Peyer's patch (tissue), 4 donors: ENCODE measurements at places on chromosomes 4 and X.
A peak's percentile ranks its signal among the peaks of the same experiment; 100 is the strongest.

GRCh38 chr4:723751-724530, 18.3 kb downstream of the PCGF3 start:
- DNase-seq: no peak

- DNase-seq: no peak
These were observed 59.4 kb upstream of the FBXW7 start for GRCh38 chr4:152594978-152595925.

GRCh38 chr4:133921280-133922195, 280.1 kb downstream of the PABPC4L start:
- no peak for DNase-seq

DNA sequence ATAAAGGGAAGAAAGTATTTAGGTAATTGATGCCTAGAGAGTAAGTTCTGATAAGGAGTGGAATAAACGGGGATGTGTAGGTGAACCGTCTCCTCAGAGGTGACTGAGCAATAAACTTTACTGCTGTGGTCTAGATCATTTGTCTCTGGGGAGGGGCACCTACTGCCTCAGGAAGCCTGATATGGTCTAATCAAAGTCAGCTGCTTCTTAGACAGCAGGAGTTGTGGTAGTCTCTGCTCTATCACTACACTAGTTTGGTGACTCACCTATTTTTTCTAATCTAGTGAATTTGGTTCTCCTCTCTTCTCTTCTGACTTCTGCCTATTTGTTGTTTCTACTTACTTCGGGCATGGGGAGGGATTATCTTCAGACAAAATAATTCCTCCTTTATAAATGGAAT, 95.1 kb upstream of the STIM2 start:
- no peak for DNase-seq

GRCh38 chr4:8861576-8862295, 9.9 kb downstream of the HMX1 start:
- DNase-seq: no peak

GRCh38 chr4:129218360-129218759, 122.4 kb downstream of the C4orf33 start:
- peak; percentile 48 for DNase-seq

GRCh38 chrX:139304471-139304870, 226.1 kb upstream of the F9 start:
- no peak for DNase-seq

GRCh38 chr4:87032884-87033533, 98.2 kb downstream of the AFF1 start:
- no peak for DNase-seq

DNA sequence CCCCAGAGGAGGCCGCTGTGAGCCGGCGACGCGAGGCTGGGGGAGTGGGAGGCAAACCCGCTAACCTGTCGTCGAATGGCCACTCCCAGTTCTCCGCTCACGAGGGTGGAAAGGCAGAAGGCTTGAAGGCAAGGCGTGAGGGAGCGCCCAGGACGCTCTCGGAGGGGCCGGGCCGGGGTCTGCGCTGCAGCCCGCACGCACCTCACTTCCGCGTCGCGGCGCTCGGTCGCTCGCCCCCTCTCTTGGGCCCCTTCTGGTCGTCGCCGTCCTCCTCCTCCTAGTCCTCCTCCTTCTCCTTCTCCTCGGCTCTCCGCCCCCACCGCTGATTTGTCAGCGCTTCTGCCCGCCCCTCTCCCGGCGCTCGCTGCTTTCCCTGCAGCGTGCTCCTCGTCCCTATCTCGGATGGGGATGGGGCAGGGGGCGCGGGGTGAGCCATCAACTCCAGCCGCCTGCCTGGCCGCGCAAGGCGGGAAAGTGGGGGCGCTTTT, at the start of gene SNCA:
TSS of gene SNCA (minus strand) at position 265 of the 488 bp plus-strand sequence. CDS start 1,494 bp downstream, outside the sequence.
- no peak for DNase-seq

DNA sequence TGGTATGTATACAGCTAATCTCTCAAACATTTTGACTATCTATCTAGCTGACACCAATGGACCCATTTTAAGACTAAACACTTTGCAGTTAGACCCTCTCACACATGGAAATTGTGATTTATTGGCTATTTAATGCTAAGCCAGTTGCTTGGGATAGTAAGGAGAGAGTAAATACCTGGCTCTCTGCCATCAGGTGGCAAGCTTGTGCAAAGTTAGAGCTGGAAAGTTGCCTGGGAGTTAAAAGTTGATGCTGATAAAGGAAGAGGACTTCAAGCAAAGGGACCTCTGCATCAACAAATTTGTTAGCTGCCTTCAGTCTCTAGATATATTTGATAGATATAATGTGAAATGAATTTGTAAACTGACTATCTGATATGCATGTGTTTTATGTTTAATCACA, 61.1 kb downstream of the PACRGL start:
- DNase-seq: no peak

DNA sequence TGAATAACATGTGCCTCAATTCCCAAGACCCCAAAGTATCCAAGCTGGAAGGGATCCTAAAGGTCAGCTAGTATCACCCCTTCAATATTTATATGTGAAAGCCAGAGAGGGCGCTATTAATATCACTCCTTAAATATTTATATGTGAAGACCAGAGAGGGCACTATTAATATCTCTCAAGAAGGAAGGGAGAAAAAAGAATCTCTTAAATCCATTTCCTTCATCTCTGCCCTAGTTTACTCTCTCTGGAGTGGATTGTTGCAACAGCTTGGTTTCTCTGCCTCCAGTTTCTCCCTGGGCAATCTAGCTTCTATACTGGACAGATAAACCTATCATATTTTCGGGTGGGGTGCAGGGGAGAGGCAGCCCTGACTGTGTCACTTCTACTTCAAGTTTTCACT, 31.6 kb upstream of the MSN start:
- no peak for DNase-seq

- no peak for DNase-seq
These were observed 192.8 kb upstream of the LNX1 start for GRCh38 chr4:53784112-53784511.

GRCh38 chrX:148574237-148574973, 74.0 kb downstream of the AFF2 start:
- DNase-seq: no peak

- no peak for DNase-seq
These were observed 42.9 kb upstream of the HS3ST1 start for GRCh38 chr4:11471618-11472017.

DNA sequence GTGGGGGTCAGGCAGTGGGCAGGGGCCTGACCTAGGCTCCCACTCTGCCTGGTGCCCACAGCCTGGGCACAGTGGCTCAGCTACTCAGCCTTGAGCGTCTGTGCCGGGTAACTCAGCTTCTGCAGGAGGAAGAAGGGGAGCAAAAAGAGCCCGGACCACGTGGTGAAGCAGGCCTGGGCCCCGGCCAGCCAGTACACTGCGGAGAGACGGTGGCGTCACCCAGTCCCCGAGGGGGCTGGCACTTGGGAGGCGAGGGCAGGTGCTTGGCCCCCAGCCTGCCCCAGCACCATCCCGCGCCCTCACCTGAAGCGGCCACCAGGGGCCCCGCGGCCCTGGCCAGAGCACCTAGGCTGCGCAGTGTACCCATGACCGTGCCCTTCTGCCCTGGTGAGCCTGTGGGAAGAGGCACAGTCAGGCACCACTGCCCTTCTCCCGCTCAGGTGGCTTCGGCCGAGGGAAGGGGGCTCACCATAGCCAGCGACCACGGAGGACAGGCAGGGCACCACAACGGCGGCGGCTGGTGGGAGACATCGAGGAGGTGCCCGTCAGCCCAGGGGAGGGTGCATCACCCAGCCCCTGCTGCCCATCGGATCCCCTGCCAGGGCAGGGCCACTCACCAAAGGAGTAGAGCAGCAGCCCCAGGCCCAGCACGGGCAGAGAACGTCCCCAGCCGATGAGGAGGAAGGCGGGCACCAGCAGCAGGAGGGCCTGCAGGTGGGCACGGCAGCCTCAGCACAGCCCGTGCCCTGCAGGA, 32.3 kb downstream of the NOP14 start:
- peak; percentile 51 for DNase-seq

DNA sequence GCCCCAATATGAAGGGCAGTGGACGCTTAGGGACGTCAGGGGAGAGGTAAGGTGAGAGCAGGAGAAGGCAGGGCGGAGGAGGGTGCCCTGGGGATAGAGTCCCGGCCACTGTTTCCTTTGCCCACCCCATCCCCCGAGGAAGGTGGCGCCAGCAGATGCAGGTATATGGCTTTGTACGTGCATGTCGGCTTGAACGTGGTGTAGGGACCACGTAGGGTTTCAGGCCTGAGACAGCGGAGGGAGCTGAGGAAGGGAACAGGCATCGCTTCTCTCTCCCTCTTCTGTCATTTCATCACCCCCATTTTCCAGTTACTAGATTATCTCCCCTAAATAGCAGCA, 97.9 kb downstream of the PHKA2 start:
- no peak for DNase-seq

- no peak for DNase-seq
These were observed 21.1 kb upstream of the LUZP4 start for GRCh38 chrX:115268421-115268820.

DNA sequence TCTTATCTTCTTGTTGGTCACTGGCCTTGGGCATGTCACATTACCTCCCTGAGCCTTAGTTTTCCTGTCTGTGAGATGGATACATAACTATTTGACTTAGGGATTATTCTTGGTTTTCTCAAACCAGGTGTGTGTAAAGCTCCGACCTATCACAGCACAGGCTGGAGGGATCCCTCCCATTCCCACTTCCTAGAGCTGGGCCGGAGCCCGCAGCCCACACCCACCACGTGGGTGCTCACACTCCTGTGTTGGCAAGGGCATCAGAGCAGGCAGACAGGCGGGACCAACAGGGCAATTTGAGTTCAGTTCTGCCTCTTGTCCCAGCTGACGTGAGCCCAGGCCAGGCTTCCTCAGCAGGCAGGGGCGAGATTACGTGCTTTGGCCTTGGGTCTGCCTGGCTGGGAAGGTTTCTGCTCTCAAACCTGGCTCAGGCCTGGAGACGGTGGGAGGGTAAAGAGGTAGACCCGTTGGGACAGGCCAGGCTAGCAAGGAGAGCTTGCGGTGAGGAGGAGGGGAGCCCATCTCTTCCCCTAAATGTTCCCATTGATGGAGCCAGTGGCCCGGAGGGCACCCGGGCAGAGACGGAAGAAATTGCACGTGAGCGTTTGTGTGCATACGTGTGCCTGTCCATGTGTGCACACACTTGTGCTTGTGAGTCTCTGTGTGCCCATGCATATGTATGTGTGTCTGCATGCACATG, 734 bp upstream of the SH3TC1 start:
- peak; percentile 62 for DNase-seq

- DNase-seq: no peak
These were observed 3.4 kb downstream of the GALNT7 start for GRCh38 chr4:173171987-173172386.

DNA sequence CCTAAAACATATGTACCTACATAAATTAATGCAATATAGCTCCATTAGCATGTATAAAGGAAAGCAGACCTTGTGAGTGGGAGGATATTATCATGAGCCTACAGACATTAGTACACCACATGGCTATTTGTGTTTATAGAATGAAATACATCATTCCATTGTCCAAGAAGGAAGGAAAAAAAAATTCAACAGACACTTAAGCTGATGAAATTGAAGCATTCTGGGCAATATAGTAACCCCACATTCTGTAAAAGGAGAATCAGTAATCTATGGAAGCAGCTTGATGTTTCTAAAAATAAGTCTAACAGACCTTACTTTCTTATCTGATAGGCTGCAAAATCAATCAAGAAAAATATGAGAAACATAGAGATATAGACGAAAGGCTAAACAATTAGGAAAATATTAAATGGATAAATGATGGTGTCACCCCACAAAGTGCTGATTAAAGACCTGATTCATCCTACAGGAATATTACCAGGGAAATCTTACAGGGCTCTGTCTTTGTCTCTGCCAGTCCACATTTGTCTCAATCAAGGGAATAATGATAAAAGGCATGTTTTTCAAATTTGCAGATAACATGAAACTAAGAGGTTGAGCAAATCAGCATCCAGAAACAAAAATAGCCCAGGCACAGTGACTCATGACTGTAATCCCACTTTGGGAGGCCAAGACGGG, 76.8 kb downstream of the COMMD8 start:
- no peak for DNase-seq

DNA sequence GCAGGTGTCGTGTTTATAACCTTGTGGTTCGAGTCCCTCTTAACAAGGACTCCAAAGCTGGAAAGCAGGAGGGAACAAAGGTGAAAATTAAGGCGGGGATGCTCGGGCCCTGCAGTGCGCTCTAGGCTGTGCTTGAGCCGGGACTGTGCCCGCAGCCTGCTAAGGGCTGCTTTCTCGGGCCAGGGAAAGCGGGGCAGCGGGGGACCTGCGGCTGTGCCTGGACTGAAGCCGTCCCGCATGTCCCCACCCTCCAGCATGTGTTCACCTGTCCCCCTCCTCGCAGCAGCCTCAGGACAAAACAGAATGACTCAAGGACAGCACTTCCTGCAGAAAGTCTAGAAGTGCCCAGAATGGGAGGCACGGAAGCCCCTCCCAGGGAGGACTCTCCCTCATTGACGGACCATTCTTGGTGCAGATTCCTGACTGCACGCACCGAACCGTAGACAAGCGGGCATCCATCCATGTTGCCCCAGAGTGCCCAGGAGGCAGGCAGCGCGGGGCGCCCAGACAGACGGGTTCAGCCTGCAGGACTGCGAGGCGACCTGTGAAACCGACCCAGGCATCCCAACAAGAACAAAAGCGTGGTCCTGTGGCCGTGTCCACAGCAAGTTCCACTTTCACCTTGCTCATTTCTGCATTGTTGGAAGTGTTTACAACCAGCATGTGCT, 342.9 kb downstream of the MAGEB5 start:
- no peak for DNase-seq

DNA sequence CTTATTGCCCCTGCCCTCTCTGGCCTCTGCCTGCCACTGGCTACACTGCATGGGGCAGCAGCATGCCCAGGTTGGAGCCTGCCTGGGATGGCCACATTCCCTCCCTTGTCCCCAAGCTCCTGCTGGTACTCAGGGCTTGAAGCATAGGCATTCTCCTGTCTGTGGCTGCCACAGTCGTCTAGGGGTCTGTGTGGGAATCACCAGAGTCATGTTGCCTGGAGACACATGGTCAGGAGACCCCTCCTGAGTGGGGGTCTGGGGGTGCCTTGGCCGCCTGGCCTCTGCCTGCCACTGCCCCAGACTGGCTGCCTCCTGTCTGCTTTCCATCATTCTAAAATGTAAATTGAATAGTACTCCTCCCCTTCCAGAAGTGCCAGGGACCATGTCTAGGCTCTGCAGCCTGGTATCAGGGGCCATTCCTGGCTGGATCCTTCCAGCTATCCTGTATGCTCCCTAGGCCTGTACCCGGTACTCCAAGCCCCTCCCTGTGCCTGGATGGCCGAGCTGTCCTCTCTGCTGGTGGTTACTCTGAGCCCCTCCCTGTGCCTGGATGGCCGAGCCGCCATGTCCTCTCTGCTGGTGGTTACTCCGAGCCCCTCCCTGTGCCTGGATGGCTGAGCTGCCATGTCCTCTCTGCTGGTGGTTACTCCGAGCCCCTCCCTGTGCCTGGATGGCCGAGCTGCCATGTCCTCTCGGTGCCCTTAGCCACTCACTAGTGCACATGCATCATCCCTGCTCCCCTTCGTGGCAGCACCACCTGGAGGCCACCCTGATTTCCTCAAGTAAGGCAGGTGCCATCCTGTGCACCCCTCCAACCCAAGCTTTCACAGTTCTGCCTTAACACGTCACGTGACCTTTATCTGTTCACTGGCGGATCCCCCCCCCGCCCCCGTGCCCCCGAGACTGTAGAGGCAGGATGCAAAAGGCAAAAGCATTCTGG, 5.5 kb upstream of the NKX1-1 start:
- DNase-seq: no peak

GRCh38 chrX:134426281-134426680, 33.7 kb upstream of the HPRT1 start:
- no peak for DNase-seq
